ENCODE measurements at places on chromosomes 6 and 20.
A peak's percentile ranks its signal among the peaks of the same experiment; 100 is the strongest.

GRCh38 chr6:15513131-15513771, 149.6 kb downstream of the DTNBP1 start:
- DNase-seq, result no peak

GRCh38 chr6:158373214-158373613, 60.9 kb downstream of the TULP4 start:
- DNase-seq, result no peak

DNA sequence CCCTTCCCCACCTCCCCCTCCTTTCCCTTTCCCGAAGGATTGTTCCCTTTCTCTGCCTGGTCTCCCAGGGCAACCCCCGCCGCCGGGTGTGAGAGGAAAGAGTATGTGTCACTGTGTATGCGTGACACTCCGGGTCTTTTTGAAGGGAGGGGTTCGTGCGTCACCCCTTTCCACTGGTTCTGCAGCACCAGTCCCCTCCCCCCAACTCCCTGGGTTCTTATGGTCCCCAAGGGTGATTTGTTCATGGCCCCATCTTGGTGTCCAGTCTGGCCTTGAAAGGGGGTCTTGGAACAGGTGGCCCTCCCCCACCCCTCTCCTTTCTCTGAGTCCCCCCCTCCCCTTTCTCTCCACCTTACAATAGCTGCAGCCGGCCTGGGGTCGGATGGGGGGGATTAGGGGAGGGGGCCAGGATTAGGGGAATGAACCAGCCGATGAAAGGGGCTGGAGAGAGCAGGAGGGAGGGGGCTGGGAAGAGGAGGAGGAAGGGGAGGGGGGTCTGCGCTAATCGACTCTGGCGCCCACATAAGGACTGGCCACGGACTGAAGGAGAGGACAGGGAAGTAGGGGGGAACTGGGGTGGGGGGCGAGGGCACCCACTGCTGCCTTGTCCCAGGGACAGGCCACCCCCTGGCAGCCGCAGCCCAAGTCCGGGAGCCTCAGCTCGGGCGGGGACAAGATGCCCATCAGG, 1.3 kb upstream of the RING1 start:
- DNase-seq, result no peak

DNA sequence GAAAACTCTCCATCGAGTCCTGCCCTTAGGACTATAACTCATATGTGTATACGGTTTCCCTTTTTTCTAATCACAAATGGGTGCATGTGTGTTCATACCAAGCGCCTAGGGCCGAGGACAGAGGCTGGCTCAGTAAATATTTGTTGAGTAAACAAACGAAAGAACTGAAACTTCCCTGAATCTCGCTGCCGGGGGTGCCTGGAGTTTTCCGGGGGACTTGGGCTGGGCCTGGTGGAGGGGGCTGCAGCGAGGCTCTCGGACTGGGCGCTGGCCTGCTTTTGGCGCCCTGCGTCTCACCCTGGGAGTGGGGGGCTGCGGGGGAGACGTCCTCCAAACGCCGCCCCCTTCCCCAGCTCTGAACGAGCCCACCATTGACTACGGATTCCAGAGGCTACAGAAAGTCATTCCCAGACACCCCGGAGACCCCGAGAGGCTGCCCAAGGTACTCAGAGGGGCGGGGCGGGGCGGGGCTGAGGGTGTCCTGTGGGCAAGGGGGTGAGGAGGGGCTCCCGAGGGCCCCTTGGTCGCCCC, 49.0 kb downstream of the CPXM1 start:
- no peak for DNase-seq

DNA sequence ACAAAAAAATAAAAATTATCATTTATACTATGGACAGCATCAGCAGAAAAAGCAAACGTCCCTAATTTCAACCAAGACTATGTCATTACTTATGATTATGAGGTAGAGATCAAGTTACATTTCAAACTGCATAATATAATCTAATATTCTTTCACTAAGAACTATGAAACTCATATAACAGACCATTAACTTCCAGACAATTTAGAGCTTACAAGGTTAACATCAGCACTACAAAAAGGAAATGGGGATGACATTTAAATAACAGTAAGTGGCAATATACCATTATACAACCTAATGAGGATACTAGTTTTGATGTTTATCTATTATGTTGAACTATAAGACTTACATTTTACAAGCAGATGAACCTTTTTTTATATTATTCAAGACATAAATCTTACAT, 261.0 kb upstream of the THEMIS start:
- DNase-seq, result no peak

DNA sequence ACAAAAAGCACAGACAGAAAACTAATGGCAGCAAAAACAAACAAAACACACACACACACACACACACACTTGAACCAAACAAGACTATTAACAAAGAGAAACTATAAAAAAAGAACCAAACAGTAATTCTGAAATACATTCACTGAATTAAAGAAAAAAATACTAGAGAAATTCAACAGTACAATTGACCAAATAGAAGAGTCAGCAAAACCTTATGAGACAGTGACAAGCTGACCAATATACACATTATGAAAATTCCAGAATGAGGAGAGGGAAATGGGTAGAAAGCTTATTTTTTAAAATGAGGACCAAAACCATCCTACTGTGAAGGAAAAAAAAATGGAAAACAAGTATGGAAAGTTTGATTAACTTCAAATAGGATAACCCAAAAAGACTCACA, 212.2 kb upstream of the BTBD3 start:
- no peak for DNase-seq

GRCh38 chr6:105601541-105602236, 198.8 kb upstream of the PREP start:
- peak; percentile 75 for DNase-seq

DNA sequence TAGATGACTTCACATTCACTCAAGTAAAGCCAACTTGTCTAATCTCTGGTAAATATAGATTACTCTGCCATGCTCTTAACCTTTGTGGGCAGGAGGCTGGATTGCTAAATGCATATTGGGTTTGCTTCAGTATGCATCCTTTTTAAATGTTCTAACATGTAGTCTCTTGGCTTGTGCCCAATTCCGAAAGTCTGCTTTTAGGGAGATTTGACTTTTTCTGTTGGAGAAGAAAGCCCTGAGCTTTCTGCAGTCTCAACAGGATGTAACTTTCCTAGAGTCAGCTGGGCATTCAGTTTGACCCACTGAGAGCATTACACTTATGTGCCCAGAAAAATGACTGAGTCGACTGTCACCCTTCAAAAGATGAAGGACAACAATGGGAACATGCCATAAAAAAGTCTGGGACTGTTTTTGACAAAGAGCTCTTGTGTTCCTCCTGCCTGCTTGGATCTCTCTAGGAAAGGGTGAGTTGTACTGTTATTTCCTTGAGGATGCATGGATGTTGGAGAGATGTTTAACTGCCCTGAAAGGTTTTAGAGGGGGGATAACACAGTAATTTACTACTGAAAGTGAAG, 299.4 kb downstream of the ZFAND3 start:
- no peak for DNase-seq

- DNase-seq, result no peak
Measured at GRCh38 chr20:29300579-29301551, 1956.6 kb upstream of the DEFB115 start.

DNA sequence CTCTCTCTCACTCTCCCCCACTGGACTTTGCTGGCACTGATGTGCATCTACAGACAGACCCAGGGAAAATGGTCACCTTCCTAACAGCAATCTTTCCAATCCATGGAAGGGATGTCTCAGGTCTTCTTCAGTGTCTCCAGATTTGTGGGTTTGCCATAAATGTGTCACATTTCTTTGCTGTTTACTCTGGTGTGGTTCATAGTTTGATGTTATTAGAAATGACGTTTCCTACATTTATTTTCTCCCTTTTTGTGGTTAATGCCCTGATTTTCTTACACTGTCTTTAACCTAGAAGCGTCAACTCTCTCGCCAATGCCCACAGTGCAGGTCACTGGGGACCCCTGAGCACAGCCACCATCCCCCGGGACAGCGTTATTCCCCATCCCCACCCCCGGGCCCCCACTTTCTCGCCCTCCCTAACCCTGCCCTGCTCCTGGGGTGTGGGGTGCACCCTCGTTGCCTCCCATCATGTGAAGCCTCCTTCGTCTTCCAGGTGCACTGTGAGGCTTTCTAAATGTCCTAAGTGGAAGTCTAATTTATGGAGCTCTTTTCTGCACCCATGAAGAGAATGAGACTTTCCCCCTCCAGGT, 86.5 kb downstream of the YTHDF1 start:
- DNase-seq, result no peak

DNA sequence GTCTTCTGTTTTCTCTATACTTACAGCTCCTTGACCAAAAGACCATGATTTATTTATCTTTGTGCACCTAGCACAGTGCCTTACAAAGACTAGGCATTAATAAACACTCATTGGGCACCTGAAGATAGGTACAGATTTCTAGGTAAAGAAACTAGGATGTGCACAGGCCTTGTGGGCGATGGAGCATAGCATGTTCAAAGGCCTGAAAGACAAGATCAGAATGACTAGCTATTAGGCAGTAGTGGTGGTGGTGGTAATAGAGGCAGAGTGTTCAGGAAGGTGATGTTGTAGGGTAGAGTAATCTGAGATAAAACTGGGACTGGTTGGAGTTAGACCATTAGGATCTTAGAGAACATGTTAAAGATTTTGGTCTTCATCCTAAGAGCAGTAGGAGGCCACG, 3.9 kb downstream of the TXLNB start:
- DNase-seq, result no peak

DNA sequence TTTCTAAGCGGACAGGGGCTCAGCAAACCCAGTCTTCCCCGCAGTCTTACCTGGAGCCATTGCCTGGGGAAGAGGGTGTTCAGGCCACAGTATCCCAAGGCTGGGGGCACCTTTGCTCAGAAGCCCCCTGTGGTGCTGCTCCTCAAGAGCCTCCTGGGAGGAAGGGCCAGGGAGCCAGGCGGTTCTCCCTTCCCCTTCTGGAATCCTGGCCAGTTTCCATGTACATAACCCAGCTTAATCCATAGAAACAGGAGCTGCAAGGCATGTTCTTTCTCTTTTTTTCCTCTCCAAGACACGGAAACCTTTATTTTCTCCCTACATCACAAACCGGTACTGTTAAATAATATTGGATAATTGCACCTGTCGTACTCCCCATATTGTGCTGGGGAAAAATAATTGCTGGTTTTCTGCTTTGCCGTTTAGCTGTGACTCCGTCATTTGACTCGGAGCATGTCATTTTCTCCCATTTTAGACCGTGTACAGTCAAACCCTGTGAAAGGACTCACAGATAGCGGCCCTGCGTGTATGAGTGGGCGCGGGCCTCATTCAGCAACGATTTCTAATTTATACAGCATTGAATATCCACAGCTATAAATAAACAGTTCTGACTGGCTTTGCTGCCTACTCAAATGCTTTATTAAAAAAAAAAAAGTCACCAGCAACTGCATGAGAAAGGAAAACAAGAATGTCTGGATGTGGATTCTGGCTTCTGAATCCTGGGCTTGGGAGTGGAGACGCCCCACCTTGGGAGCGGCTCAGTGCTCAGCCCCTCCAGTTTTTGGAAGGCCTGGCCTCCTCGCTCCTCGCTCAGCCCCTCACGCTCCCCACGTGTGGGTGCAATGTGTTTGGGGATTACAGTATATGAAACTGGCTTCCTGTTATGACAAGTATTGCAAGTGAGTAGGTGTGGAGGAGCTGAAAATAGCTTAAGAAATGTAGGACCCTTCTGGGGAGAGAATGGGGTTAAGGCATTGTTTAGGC, 67.3 kb downstream of the ADTRP start:
- no peak for DNase-seq

DNA sequence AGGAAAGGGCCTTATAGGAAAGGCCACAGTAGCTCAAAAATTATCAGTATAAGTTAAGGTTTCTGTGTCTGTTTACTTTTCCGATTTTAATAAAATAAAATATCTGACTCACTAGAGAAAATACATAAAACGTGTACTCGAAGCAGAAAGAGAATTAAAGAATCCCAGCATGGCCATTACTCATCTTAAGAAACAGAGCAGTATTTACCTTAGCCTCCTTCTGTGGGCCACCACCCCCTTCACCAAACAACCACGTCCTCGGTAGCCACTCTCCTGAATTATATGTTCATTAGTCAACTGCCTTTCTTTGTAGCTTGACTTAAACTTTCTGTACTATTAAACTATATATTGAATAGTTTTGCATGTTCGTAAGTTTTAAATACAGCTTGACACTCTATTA, 72.2 kb upstream of the SPTLC3 start:
- DNase-seq, result no peak

- DNase-seq, result no peak
Measured at GRCh38 chr20:2507875-2508630, 662 bp downstream of the ZNF343 start.

- DNase-seq, result no peak
Measured at GRCh38 chr20:13022401-13023155, 13.8 kb downstream of the SPTLC3 start.

DNA sequence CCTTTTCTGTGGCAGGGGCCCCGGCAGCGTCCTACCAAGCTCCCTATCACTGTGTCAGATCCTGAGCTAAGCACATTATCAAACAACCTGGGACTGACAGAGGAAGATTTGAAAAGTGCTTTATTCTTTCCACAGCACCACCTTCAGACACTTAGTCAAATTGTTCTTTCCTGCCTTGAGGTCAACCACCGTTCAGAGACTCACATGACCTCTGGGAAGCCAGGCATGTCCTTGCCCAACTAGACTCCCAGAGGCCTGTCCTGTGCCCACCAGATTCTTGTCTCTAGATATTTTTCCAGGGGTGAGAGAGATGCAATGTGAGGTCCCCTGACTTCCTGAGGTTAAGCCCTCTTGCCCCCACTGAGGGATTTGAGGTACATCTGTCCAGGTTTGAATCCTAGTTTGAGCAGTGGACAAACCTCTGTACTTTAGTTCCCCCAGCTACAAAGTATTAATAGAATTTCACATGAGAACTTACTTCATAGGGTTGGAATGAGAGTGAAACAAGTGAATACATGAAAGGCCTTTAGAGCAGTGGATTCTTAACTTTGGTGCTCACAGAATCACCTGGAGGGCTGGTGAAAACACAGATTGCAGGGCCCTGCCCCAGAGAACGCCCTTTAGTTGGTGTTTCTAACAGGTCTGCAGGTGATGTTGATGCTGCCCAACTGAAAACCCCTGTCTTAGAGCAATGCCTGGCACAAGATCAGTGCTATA, 179.8 kb downstream of the CLIC5 start:
- no peak for DNase-seq

GRCh38 chr6:47414423-47415167, 63.0 kb upstream of the CD2AP start:
- no peak for DNase-seq

DNA sequence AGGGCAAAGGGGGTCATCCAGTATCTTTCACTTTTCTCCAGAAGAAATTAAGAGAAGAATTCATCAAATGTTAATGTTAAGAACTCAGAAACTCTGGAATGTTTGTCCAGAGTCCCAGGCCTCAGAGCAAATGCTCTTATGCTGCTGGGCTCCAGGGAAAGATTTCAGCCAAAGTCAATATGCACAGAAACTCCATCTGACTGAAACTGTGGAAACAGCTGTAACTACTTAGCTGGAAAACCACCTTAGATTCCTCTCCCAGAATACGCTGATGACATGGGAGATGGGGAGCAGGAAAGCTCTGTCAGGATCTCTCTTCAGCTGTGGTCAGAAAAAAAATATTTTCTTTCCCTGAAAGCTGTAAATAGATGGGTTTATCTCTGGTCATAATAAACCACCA, 559.6 kb downstream of the RFPL4B start:
- DNase-seq, result no peak

- DNase-seq, result no peak
Measured at GRCh38 chr20:36569847-36570429, 3.5 kb upstream of the TGIF2 start.

- no peak for DNase-seq
Measured at GRCh38 chr6:117028256-117028655, 151.2 kb downstream of the RFX6 start.

Measured in natural killer cell treated with Interleukin-12 subunit alpha and Interleukin-12 subunit beta and Interleukin-15 and Interleukin-18, amount 100 ng/mL, for 72 hours (primary cell).